ENCODE measurements at places on chromosomes 4 and X.
A peak's percentile ranks its signal among the peaks of the same experiment; 100 is the strongest.

DNA sequence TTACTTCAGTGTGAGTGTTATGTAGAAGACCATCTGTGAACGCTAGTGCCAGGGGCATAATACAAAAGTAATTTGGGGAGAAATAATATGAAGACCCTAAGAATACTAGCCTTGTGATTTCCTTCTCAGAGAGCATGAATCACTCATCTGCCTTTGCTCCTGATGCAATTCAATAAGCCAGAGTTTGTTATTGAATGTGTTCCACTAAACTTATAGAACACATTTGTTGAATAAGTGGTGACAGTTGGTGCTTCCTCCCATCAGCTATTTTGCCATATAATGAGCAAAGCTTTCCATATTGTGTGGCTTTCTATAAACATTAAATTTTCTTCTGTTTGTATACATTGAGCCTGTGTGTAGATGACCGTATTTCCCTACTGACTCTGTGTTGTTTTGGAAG, 136.4 kb upstream of the QRFPR start:
- H3K4me1 ChIP-seq: no peaks in the 10 kb centered on the region
- no peaks in the 10 kb centered on the region for H3K27me3 ChIP-seq
- no peak for DNase-seq
- no peaks in the 10 kb centered on the region for H3K36me3 ChIP-seq
- no peak overlapping the region for H3K27ac ChIP-seq

DNA sequence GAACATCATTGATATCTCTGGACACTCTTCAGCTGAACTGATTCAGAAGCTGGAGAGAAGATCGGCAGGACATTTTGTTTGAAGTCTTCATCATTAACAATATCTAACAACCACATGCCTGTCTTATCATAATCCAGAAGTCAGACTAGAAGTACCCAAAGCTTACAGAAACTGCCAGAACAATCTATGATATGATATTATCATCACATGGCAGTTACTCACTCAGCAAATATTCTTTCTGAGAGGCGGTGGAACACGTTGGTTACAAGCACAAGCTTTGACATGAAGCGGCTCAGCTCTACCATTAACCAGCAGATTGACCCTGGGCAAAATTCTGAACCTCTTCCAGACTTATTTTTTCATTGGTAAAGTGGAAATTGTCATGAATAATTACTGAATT, 69.4 kb upstream of the KIT start:
- no peaks in the 10 kb centered on the region for H3K4me1 ChIP-seq
- H3K4me3 ChIP-seq: no peak overlapping the region
- H3K27me3 ChIP-seq: no peaks in the 10 kb centered on the region
- no peak for DNase-seq
- no peaks in the 10 kb centered on the region for H3K36me3 ChIP-seq

- no peaks in the 10 kb centered on the region for H3K36me3 ChIP-seq
- no peaks in the 10 kb centered on the region for H3K27me3 ChIP-seq
- no peak overlapping the region for H3K27ac ChIP-seq
- H3K4me3 ChIP-seq: no peak overlapping the region
Observed at GRCh38 chrX:104697294-104697693, 131.3 kb downstream of the IL1RAPL2 start.

DNA sequence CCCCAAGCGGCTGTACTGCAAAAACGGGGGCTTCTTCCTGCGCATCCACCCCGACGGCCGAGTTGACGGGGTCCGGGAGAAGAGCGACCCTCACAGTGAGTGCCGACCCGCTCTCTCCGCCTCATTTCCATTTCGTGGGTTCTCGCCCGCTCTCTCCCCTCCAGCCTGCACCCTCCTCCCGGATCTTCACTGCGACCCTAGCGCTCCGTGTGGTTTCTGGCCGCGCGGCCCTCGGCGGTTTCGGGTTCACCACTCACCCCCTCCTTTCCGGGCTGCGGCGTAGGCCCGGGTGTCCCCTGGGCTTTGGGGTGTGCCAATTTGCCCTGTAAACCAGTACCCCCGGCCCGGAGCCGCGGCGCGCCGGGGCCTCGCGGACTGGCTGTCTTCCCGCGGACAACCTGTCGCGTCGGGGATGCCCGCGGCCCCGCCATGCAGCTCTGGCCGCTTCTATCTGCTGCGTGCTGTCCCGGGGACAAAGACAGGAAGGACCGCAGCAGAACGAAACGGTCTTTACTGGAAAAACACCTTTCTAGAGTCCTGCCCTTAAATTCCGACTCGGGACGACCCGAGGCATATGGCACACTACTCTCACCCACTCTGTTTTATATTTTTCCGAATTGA, 737 bp downstream of the FGF2 start:
- DNase-seq: peak; percentile 25
- peak overlapping the region; percentile 33 for H3K27ac ChIP-seq
- H3K4me1 ChIP-seq: peaks cover 8% of the 10 kb centered on the region

DNA sequence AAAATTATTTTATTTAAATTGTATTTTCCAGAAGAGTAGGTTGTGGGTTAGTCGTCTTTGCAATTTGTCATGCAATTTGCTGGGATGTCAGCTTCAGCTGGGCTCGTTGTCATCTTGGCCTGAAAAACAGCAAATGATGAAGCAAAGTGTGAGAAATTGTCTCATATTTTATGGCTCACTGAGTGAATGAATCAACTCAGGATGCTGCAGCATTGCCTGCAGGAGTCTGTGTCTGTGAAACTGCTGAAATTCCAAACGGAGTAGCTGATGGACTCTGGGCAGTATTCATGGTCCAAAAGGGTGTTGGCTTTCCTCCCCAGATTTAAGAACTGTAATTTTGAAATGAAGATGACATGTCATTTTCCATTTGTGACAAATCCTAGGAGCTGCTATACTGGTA, 37.2 kb downstream of the CXCL8 start:
- DNase-seq: no peak
- no peak overlapping the region for H3K27ac ChIP-seq
- no peaks in the 10 kb centered on the region for H3K36me3 ChIP-seq
- H3K4me1 ChIP-seq: no peaks in the 10 kb centered on the region

DNA sequence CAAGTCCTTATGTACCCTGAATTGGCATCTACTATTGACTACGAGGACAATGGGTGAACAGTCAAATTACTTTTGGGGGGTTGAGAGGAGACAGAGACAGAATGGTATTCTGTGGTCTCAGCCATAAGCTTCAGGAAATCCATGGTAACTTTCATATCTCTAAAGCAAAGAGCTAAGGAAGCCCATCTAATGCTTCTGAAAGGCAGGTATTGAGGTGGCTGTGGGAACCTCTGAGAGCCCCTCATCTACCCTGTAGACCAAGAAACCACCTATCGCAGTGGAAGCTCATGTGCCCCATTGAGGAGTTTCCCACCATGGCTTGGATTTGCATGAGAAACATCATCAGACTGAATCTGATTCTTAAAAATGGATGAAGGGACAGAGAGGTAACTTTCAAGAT, 23.1 kb upstream of the BMP2K start:
- H3K36me3 ChIP-seq: no peaks in the 10 kb centered on the region
- no peak overlapping the region for H3K4me3 ChIP-seq
- H3K27ac ChIP-seq: no peak overlapping the region

DNA sequence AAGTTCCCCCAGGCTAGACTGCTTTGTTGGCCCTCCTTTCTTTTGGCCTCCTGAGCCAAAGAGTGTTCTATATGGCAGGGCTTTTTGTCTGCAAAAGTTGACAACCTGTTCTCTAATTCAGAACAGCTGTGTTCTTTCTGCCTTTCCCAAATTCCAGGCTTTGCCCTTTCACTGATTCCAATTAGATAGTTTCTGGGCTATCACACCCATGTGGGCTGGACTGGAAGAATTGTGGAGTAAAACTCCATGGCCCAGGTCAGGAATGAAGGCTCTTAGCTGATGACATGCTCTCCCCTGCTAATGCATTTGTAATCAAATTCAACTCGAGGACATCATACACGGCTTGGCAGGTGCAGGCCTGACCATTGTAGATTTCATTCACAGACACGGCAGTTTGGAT, 19.4 kb downstream of the BMP3 start:
- no peak overlapping the region for H3K27ac ChIP-seq
- no peaks in the 10 kb centered on the region for H3K4me1 ChIP-seq
- no peaks in the 10 kb centered on the region for H3K36me3 ChIP-seq
- H3K27me3 ChIP-seq: no peaks in the 10 kb centered on the region

DNA sequence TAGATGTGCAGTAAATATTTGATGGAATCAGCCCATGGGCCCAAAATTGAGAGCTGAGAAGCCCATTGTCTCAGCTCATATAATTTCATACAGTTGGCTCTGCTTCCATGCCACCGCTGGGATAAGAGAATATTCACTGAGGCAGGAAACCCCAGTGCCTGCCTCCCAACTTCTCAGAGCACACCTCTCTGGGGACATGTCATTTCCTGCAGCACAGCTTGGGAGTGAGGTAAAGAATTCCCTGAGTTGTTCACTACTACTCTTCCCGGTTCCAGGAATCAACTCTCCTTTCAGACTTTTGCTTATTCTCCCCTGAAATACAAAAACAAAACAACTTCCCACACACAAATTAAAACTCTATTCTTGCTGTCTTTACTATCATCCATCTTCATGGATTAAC, 389.3 kb downstream of the MAPK10 start:
- no peaks in the 10 kb centered on the region for H3K4me1 ChIP-seq
- DNase-seq: no peak
- H3K27me3 ChIP-seq: no peaks in the 10 kb centered on the region
- H3K27ac ChIP-seq: no peak overlapping the region
- H3K36me3 ChIP-seq: no peaks in the 10 kb centered on the region

- H3K36me3 ChIP-seq: no peaks in the 10 kb centered on the region
- no peak overlapping the region for H3K27ac ChIP-seq
- H3K4me3 ChIP-seq: no peak overlapping the region
Observed at GRCh38 chrX:13414006-13414647, 94.3 kb upstream of the ATXN3L start.

DNA sequence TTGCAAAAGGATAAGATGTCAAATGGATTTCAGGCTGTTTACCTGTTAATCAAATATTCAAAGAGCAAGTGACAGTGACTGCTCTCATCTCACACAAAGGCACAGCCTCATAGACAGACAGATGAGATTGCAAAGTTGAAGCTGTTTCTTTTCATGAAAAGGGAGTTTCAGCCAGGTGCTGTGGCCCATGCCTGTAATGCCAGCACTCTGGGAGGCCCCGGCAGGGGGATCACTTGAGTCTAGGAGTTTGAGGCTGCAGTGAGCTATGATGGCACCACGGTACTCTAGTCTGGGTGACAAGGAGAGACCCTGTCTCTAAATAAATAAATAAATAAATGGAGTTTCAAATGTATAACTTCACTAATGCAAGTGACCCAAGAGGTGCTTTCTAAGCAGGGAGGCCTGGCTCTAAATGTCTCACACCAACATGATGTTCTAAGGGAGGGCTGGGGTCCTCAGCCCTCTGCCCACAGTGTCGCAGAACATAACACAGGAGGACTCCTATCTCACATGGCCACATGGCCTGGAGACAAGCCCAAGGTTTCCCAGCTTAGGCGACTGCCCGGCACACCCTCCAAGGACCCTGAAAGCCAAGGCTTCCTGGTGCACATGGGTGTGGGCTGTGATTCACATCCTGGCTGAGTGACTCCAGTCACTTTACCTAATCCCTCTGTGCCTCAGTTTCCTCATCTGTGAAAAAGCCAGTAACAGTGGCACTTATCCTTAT, 26.8 kb downstream of the PPP2R2C start:
- H3K4me3 ChIP-seq: no peak overlapping the region
- H3K27ac ChIP-seq: no peak overlapping the region
- H3K4me1 ChIP-seq: no peaks in the 10 kb centered on the region
- DNase-seq: no peak

- DNase-seq: no peak
- no peak within 1 kb of the TSS for H3K4me3 ChIP-seq
- no peaks in the 10 kb centered on the region for H3K27me3 ChIP-seq
- H3K36me3 ChIP-seq: no peaks in the 10 kb centered on the region
Observed at GRCh38 chr4:167234316-167234881, at the start of gene SPOCK3. TSS of gene SPOCK3 (minus strand) at chr4:167234494.

DNA sequence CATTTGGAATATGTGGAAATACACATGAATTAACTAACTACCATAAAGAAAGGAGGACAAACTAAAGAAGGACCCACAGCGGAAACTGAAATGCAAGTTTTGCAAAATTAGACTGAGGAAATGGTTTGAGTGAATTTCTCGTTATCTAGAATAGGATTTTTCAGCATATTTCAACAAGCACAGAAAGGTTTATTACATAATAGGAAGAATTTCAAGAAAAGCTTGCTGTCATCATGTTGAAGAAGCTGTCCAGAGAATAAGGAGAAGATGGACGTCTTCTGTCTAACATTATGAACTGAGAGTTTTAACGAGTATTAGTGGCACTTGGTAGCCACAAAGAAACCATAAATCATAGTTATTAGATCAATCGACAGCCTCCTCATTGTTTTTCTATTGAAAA, 45.0 kb downstream of the TEC start:
- DNase-seq: no peak
- no peaks in the 10 kb centered on the region for H3K4me1 ChIP-seq
- no peaks in the 10 kb centered on the region for H3K27me3 ChIP-seq
- H3K4me3 ChIP-seq: no peak overlapping the region
- no peaks in the 10 kb centered on the region for H3K36me3 ChIP-seq

- H3K27ac ChIP-seq: no peak overlapping the region
- no peaks in the 10 kb centered on the region for H3K27me3 ChIP-seq
- no peaks in the 10 kb centered on the region for H3K36me3 ChIP-seq
- DNase-seq: no peak
Observed at GRCh38 chrX:115462406-115462805, 98.6 kb upstream of the PLS3 start.

DNA sequence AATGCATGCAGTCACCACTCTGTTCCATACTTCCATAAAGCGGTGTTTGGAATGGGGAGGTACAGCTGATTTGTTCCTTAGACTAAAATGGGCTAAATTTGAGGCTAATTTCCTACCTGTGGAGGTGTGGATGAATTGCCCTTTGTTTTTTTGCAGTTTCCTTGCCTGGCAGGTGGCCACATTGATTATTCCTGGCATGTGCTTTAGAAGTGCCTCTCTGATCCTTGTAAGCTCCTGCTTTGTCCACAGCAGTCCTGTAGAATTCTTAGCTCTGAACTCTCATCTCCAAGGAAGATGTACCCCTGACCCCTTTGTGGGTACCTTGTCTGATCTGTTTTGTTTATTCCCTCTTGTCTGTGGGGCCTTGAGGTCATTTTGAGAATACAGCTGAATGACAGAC, 136.8 kb downstream of the ADGRL3 start:
- H3K27ac ChIP-seq: no peak overlapping the region
- H3K4me1 ChIP-seq: no peaks in the 10 kb centered on the region
- H3K36me3 ChIP-seq: no peaks in the 10 kb centered on the region
- H3K27me3 ChIP-seq: no peaks in the 10 kb centered on the region

All from CD8-positive, alpha-beta memory T cell (primary cell).